Fibroblast of mammary gland (primary cell): ENCODE measurements at places on chromosomes 3 and 15.

DNA sequence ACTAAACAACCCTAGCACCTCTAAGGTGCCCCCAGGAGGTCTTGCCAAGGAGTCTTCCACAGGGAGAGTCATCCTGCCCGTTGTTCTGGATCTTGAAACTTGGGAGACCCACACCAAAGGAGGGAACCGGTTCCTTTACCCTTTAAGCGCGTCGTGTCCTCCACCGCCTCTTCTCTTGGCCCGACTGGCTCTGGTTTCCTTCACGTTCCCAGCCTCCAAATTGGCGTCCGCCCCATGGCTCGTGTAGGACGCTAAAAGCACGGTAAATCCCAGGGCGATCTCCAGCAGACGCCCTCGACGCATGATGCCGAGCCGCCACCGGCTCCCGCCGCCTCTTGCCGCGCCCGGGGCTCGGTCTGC is 1.1 kb downstream of the FBN1 start:
- peak; percentile 44 for DNase-seq

- DNase-seq = peak; percentile 75
Measured at GRCh38 chr15:95018888-95019545, 787.7 kb downstream of the MCTP2 start.

DNA sequence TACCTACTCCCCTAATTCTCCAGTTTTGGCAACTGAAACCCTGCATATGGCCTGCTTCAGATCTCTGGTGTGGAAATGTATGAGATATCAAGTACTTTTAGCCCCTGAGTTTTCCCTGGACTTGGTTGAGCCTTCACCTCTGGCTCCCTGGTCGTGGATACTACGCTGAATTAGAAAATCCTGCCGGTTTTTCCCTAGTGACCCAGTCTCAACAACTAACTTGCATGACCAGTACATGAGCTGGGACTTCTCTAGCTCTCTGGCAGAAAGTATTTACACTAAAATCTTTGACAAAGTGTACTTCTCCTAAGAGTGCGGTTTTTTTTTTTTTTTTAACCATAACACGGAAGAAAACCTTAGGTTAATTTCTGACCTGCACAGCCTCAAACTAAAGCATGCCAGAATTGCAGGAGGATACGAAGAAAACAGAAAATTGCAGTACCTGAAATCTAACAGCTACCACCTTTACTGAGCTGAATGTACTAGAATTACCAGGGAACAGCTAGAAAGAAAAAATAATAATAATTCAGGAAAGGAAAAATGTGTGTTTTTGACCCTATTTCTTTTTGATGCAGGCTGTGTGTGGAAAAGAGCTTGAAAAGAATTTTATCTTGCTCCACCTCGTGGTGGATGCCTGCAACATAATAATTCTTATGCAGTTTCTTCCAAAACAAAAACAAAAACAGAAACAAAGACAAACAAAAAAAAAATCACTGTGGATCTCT is 165.6 kb downstream of the GMNC start:
- peak; percentile 64 for DNase-seq

- no peak for DNase-seq
Measured at GRCh38 chr15:88832820-88833730, 29.8 kb downstream of the ACAN start.

- DNase-seq = no peak
Measured at GRCh38 chr3:131690800-131691199, 188.0 kb upstream of the MRPL3 start.

DNA sequence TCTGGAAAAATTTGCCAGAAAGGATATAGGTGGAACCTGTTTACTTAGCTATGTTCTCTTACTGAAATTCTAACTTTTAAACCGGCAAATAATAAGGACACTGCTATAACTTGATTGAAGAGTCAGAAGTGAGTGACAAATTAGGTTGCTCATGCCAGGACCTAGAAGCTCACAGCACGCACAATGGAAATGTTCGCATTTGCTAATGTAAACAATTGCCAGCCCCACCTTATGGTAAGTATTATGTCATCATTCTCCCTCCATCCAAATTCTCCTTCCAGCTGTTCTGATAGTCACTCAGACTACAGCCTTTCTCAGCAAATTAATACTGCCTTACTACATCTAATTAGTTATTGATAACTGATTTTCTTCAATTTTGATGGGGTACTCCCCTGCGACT is 4.8 kb upstream of the STXBP5L start:
- no peak for DNase-seq

DNA sequence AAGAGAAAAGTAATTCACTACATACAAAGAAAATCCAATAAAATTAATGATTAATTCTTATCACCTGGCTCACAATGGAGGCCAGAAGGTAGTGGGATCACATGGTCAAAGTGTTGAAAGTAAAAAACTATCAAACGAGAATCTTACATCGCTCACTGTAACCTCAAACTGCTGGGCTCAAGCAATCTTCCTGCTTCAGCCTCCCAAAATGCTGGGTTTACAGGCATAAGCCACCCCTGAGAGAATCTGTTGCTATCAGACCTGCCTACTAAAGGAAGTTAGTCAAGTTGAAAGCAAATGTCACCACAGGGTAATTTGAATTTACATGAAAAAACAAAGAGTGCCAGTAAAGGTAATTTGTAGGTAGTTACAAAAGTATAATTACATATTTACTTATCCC is 103.3 kb downstream of the PCCB start:
- DNase-seq = no peak

- DNase-seq = no peak
Measured at GRCh38 chr15:101001796-101002195, 82.6 kb downstream of the LRRK1 start.

- DNase-seq = peak; percentile 15
Measured at GRCh38 chr3:4043867-4044575, 244.8 kb downstream of the LRRN1 start.

DNA sequence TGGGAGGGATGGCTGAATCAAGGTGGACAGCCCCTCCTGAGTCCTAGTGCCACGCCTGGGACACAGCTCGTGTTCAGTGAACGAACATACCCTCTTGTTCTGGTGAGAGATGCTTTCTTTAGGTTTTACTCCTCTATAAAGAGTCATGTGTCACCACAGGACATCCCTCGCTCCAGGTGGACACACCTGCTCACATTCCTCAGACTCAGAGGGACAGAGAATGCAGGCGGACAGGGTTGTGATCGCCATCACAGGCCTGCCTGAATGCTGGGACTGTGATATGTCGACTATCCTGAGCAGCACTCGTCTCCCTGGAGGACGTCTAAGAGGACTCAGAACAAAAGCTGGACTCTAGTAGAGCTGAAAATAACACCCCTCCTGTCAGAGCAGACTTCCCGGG is 96.4 kb upstream of the SNRPA1 start:
- DNase-seq = no peak

DNA sequence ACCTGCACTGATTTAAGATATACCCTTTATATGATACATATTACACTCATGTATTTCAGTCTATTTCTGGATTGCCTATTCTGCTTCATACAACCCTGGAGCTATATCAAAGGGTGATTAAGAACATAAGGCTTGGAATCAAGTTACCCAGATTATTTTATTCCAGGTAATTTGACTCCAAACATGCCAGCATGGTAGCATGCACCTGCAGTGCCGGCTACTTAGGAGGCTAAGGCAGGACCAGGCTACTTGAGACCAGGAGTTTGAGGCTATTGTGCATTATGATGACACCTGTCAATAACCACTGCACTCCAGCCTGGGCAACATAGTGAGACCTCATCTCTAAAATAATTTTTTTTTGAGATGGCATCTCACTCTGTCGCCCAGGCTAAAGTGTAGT is 50.4 kb upstream of the NEO1 start:
- DNase-seq = no peak
